ENCODE measurements at places on chromosomes 13 and 19.

DNA sequence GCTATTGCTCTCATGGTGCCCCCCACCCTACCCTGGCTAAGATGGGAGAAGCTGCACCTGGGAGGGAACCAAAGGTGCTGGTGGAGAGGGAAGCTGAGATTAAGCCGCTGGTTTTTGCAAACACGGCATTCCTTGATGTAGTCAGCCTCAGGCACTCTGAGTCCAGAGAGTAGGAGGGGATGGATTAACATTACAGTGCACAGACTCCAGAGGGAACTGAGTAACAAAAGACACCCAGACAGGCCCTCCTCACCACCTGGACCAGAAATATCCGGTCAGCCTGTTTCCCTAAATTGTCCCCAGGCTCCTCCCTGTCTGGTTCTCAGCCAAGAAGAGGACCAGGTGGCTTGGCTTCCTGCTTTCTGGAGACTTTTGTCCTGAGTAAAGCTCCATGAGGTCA, 28.9 kb upstream of the PABPC3 start:
- no peak for DNase-seq

DNA sequence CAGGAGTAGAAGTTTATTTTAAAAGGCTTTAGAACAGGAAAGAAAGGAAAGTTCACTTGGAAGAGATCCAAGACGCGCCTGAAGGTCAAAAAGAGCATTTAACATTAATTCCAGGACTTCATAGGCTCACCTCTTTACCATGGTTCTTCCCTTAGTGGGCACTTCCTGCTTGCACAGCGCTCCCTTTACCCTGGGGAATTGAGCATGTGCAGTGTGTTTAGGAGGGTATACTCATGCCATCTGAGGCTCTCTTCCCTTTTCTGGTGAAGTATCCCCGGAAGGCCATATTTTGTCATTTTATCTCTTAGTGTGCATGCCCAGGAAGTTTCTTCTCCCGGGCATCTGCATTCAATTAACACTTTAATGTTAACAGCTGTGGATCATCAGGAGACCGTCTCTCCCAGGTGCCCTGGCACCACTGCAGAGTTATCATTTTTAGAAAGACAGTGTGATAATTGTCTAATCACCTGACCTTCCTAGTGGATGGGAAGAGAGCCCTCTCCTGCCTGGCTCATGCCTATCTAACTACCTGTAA, 66.1 kb upstream of the ABCC4 start:
- DNase-seq: no peak

DNA sequence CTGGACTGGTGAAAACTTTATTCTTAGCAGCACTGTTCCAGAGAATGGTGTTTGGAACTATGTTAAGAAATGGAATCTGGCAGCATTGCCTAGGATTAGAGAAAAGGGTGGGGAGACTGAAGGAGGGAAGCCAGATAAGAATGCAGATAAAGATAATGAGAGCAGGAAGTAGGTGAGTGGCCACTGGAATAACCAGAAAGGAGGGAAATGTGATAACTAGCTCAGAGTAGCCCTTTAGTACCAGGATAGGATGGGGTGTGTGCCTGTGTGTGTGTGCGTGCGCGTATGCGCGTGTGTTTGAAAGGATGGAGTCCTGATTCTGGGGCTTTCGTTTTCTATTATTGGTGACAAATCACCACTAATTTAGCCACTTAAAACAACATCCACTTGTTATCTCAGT, 33.4 kb upstream of the FRY start:
- DNase-seq: no peak

- DNase-seq: no peak
Observed at GRCh38 chr19:56748378-56748777, 76.8 kb upstream of the ZNF835 start.

DNA sequence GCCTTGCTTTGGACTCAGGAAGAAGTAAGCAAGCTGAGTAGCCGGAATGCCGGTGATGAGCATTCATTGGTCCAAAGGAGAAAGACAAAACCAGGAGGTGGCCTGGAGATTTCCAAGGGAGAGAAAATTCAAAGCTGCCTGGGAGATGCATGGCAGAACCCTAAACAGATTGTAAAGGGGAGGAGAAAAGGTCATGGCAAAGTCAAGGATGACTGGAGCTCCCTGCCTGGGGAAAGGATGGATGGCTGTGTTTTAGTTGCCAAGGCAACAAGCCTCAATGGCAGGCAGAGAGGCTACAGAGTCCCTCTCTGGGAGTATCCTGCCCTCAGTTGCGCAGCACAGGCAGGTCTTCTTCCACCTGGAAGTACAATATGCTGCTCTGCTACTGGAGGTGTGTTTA, 134.0 kb downstream of the ENOX1 start:
- no peak for DNase-seq

GRCh38 chr13:52906122-52906903, 57.9 kb upstream of the PCDH8 start:
- no peak for DNase-seq

All from activated CD4-positive, alpha-beta T cell treated with anti-CD3 and anti-CD28 coated beads, Interleukin-2, amount 50 U/mL, for 48 hours (primary cell).